Amygdala (tissue), 56 donors: ENCODE measurements at places on chromosomes 1 and 21.

- no peak for DNase-seq
These were observed 71.3 kb upstream of the PRDX6 start for GRCh38 chr1:173405834-173406233.

- no peak for DNase-seq
These were observed 62.2 kb upstream of the ATP5PO start for GRCh38 chr21:33977721-33978369.

DNA sequence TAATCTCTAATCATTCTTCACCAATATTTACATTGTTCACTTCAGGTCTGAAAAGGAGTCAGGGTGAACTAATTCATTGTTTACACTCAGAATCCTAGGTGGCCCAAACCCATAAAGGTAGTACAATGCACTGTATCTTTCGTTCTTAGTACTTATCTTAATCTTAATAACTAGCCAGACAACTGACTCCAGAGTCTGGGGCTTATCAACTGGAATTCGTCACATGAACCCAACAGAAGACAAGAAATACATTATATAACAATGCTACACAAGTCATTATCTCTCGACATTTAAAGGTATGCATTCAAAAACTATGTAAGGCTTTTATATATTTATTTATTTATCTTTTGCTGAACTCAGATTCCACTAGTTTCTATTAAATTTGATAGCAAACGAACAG is 125.9 kb upstream of the ESRRG start:
- DNase-seq = no peak

GRCh38 chr21:38984982-38985567 is 179.3 kb downstream of the ETS2 start:
- no peak for DNase-seq

GRCh38 chr1:223337174-223337869 is 26.7 kb downstream of the SUSD4 start:
- DNase-seq = no peak

DNA sequence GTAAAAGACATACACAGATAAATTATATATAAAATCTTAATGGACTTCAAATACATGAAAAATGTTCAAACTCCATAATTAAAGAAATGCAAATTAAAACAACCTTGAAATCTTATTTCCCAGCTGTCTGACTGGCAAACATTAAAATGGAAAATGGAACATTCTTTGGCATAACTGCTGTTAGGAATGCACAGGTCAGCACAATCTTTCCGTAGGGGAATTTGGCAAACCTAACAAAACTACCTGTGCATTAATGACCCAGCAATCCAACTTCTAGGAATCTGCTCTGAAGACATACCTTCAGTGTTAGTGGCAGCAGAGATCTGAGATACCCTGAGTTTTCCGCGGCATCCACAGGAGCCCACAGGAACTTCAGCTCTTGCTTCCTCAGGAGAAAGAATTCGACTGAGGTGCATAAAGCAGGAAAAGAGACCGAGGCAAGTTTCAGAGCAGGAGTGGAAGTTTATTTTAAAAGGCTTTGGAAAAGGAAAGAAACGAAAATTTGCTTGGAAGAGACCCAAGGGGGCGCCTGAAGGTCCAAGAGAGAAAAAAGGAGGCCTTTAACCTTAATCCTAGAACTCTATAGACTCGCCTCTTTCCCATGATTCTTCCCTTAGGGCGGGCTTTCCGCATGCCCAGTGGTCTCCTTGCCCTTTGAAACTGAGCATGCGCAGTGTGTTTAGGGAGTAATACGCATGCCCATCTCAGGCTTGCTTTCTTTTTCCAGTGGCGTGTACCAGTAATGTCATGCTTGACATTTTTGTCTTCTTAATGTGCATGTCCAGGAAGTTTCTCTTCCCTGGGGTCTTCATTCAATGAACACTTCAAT is 24.8 kb downstream of the LYPD8 start:
- no peak for DNase-seq

GRCh38 chr1:175192111-175192629 is 406 bp downstream of the KIAA0040 start:
- no peak for DNase-seq

DNA sequence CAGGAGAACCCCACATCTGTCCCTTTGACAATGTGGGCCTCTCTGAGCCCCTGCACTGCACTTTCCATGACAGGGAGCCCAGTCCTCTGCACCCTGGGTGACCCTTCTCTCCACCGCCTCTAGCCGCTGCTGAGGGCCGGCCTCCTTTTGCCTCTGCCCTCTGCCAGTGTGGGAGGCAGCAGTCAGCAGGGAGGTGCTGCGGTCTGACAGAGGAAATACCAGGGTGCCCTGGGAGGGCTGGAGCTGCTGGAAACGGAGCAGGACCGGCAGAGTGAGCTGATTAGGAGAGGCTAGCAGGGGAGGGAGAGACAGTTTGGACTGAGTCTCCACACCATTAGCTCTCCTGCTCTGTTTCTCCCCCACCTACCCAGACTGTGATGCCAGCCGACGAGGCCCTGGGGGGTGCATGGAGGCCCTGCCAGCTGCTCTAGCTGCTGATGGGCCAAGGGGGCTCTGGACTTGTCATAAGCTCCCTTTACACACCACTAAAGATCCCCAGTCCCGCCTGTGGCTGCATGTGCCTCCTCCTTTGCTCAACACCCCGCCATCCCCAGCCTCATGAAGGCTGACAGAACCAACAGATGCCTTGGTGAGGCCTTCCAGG is 171.1 kb upstream of the KLHDC7A start:
- DNase-seq = no peak
